ENCODE measurements at places on chromosomes 6 and 20.

DNA sequence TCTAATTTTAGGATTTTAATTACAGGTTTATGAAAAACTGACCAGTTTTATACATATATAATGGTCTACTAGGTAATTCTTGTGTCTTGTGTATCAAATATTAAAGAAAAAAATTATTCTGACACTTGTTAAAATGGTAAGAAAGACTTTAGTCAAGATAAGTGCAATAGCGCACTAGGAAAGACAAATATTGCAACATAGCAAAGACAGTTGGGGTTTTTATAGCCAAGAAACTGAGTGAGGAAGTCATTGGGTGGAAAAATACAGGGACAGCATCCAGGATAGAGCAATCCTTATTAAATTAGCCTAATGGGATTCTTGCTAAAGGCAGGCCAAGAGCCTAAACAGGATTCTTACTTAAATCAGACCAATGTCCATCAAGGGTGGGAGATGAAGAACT is 71.1 kb downstream of the ROS1 start:
- no peak for DNase-seq

GRCh38 chr6:104908031-104908887 is 48.5 kb upstream of the HACE1 start:
- no peak for DNase-seq

DNA sequence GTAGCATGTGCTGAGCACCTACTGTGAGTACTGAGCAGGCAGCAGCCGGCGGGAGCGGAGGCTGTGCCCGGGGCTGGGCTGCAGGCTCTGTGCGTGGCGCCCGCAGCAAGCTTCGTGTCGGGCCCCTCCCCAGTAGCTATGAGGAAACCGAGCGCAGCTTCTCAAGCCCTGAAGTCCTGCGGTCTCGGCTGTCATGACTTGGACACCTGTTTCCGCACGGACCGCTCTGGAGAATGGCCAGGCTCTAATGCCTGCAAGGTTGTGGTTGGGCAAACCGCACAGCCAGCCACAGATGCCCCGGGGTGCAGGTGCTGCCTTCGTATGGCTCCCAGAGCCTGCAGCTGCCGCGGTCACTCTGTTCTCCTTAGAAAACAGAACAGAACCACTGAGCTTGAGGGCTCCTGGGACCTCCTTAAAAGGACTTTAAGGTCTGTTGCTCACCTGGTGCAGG is 33.7 kb downstream of the PYGB start:
- DNase-seq: peak; percentile 37

DNA sequence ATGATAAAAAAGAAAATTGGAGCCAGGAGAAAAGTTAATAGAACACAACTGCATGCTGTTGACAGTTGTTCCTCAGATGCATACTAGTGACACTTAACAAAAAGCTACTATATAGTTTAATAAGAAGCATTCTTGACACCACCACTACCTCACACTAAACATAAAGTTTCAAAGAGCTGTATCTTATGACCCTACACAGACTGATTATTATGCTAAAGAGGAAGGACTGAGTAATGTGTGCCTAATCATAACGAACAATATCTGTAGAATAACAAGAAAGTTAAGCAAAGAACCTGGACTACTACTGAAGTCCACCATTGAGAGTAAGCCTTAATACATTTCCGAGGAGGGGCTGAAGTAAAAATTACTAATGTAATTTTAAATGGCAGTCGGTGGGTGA is 99.8 kb downstream of the IRAK1BP1 start:
- no peak for DNase-seq

GRCh38 chr6:145749632-145750031 is 14.3 kb upstream of the EPM2A start:
- no peak for DNase-seq

DNA sequence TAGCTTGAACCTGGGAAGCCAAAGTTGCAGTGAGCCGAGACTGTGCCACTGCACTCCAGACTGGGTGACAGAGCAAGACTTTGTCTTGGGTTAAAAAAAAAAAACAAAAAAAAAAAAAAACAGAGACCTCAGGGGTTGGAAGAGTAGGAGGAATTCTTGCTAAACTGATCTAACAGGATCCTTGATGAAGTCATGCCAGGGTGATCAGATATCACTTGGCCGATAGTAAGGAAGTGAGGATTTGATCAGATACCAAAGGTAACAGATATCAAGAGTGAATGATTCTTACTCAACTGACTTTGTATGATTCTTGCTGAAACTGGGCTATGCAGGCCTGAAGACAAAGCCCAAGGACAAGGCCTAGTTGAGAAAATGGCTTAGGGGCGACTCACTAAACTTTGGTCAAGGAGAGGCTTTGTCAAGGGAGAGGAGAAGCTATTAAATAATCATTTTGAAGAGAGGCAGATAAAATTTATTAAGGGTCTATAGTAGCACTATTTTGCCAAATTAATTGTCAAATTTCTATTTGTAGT is 624.7 kb downstream of the UTRN start:
- DNase-seq: no peak

DNA sequence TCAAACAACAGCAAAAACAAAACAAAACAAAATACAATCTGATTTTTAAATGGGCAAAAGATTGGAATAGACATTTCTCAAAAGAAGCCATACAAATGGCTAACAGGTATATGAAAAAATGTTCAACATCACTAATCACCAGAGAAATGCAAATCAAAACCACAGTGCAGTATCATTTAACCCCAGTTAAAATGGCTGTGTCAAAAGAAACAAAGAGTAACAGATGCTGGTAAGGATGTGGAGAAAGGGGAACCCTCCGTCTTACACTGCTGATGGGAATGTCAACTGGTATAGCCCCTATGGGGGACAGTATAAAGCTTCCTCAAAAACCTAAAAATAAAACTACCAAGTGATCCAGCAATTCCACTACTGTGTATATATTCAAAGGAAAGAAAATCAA is 10.9 kb upstream of the NELFCD start:
- DNase-seq: no peak

GRCh38 chr20:63534831-63535651 is 2.1 kb downstream of the PTK6 start:
- DNase-seq: no peak

GRCh38 chr20:47764154-47764733 is 21.0 kb downstream of the SULF2 start:
- DNase-seq: no peak

- no peak for DNase-seq
Observed at GRCh38 chr6:50927800-50928199, 109.1 kb downstream of the TFAP2B start.

DNA sequence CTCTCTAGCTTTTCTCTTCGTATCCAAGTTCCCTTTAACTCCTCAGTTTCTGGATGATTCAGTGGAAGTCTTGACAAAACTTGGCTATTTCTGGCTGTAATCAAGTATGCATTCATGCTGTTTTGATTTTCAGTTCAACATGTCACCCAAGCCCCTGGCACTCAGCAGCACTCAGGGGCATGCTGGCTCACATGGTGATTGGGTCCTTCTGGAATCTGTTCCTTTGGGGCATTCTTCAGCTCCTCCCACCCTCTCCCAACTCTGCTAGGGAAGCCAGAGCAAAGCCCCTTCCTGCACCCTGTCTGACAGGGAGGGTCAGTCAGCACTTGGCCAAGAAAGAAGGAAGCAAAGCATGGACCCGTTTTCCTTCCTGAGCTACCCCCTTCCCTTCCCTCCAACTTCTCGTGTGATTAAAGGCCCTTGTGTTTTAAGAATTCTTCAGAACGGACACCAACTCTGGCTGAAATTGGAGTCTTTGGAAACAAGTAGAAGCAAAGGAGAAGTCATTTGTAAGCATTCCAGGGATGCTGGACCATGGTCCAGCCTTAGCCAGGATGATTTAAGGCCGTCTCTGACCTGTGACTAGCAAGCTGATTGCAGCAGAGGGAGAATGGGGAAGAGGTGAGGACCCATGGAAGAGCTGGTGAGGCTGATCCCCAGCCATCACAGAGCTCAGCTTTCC is 7.1 kb downstream of the PLEKHG1 start:
- DNase-seq: no peak

- no peak for DNase-seq
Observed at GRCh38 chr20:47354714-47355488, 1.6 kb downstream of the ZMYND8 start.

- no peak for DNase-seq
Observed at GRCh38 chr6:160457823-160458222, 109.6 kb downstream of the SLC22A3 start.

GRCh38 chr20:48789185-48789668 is 38.6 kb downstream of the PREX1 start:
- DNase-seq: no peak

- no peak for DNase-seq
Observed at GRCh38 chr20:50295762-50296449, 105.3 kb downstream of the CEBPB start.

DNA sequence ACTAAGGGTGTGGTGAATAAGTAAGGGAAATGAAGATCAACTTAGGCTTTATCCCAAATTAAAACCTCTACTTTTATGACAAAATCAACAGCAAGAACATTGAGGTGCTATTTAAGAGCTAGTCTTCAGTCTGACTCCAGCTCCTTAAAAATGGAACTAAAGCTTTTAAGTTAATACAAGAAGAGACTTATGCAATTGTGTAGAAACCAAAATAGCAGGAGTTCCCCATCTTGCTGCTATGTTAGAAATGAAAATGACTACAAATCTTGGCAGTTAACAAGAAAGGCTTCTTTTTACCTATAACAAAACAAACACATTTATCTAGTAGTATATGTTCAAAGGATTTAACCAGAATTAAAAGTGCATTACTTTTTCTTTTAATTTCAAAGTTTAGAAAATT is 25.7 kb downstream of the HMGN3 start:
- DNase-seq: no peak

- no peak for DNase-seq
Observed at GRCh38 chr20:3539311-3540107, 68.7 kb downstream of the ATRN start.

GRCh38 chr6:79467716-79468115 is 69.5 kb downstream of the LCA5 start:
- DNase-seq: no peak

DNA sequence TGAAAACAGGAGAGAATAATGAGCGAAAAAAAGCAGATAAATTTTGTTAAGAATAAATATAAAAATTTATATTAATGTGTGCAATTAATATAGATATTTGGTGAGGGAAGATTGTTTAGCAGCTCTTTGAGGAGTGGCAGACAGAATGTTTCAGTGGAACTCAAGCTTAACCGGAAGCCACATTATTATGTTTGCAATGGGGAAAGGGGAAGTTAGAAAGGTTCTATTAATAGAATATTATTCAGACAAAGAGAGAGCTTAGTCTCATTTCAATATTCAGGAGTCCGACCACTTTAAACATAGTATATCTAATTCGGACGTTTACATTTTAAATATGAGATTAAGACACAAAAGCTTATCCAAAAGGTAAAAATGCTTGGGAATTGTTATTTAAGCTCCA is 81.6 kb upstream of the KHDRBS2 start:
- no peak for DNase-seq

- no peak for DNase-seq
Observed at GRCh38 chr6:141212296-141212695, 920.4 kb upstream of the GJE1 start.

DNA sequence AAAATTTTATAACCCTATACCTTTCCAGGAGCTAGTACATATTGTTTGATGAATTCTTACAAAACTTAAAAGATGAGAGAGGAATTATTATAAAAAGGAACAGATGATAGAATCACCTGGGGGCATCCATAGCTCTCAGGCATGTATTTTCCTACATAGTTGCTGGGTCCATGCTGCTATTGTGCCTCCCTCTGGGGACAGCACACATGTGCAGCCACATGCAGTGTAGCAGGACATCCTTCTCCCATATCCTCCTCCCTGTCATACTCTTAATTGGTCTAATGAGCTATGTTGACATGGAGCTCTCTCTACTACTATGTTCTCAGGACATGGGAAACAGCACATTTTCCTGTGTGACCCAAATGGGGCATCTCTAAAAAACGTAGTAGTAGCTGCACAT is 898.2 kb upstream of the MAP3K7 start:
- DNase-seq: no peak

GRCh38 chr6:57250348-57250747 is 28.2 kb upstream of the RAB23 start:
- DNase-seq: no peak

- DNase-seq: no peak
Observed at GRCh38 chr6:45857827-45858226, 157.8 kb downstream of the CLIC5 start.

DNA sequence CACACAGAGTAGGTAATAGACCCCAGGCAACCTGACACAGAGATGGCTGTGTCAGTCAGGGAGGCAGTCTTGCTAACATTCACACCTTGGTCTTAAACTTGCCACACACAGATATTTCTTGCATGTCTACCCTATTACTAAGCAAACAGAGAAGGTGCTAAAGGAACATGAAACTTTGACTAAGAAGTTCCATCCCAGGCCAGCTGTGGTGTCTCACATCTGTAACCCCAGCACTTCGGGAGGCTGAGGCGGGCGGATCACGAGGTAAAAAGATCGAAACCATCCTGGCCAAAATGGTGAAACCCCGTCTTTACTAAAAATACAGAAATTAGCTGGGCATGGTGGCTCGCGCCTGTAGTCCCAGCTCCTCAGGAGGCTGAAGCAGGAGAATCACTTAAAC is 222.4 kb upstream of the JARID2 start:
- no peak for DNase-seq

DNA sequence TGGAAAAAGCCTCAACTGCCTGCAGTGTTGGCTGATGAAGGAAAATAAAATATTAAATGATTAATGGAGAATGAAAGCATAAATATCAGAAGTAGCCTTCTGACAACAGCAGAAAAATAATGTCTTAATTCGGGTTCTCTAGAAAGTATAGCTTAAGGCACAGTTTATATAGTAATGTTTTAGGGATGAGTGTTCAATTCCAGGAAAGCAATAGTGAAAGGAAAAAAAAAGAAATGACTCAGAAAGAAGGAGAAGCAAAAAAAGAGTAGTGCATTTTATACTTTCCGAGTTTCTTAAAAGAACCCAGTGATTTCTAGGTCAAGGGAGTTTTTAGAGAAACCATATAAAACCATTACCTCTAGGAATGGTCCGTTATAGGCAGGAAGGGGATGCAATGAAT is 137.3 kb downstream of the HTR1B start:
- no peak for DNase-seq

DNA sequence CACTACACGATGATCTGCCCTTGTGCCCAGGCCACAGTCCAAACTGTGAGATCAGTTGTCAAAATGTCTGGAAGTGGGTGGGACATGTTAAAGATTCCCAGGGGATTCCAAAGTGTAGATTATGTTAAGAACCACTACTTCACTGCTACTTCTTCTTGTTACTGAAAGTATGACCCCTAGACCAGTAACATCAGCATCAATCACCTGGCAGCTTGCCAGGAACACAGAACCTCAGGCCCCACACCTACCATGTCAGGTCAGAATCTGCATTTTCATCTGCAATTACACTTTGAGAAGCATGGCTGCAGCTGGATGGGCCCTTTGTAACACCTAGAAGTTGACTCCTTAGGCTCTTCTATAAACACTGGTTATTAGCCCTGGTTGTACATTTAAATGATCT is 36.1 kb downstream of the RFPL4B start:
- DNase-seq: no peak

DNA sequence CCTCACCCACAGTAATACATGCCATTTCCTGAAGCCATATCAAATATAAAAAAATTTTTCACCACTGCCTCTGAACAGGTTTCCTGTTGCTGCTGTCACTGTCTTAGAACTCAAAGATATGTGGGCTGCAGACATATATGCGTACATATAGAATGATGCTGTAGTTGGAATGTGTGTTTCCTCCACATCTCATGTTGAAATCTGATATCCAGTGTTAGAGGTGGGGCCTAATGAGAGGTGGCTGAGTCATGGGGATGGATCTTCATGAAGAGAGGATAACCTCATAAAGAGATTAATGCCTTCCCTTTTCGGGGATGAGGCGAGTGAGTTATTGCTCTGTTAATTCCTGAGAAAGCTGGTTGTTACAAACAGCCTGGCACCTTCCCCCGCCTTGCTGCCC is 7.7 kb upstream of the SCP2D1 start:
- DNase-seq: no peak

- DNase-seq: no peak
Observed at GRCh38 chr20:39857835-39858234, 831.2 kb downstream of the MAFB start.
